ENCODE measurements at places on chromosomes 7 and 10.
A peak's percentile ranks its signal among the peaks of the same experiment; 100 is the strongest.

GRCh38 chr7:144057954-144058353 lies 9.2 kb downstream of the OR2A5 start:
- no peak for DNase-seq

GRCh38 chr10:8638088-8638672 lies 583.7 kb downstream of the GATA3 start:
- DNase-seq, result no peak

- DNase-seq, result peak; percentile 55
Measured at GRCh38 chr7:90709501-90710465, 113.7 kb downstream of the CDK14 start.

- no peak for DNase-seq
Measured at GRCh38 chr10:70622981-70623844, 20.7 kb upstream of the PRF1 start.

GRCh38 chr7:15829691-15830090 lies 143.2 kb upstream of the MEOX2 start:
- no peak for DNase-seq

GRCh38 chr7:66173856-66174255 lies 31.3 kb upstream of the TPST1 start:
- DNase-seq, result no peak

DNA sequence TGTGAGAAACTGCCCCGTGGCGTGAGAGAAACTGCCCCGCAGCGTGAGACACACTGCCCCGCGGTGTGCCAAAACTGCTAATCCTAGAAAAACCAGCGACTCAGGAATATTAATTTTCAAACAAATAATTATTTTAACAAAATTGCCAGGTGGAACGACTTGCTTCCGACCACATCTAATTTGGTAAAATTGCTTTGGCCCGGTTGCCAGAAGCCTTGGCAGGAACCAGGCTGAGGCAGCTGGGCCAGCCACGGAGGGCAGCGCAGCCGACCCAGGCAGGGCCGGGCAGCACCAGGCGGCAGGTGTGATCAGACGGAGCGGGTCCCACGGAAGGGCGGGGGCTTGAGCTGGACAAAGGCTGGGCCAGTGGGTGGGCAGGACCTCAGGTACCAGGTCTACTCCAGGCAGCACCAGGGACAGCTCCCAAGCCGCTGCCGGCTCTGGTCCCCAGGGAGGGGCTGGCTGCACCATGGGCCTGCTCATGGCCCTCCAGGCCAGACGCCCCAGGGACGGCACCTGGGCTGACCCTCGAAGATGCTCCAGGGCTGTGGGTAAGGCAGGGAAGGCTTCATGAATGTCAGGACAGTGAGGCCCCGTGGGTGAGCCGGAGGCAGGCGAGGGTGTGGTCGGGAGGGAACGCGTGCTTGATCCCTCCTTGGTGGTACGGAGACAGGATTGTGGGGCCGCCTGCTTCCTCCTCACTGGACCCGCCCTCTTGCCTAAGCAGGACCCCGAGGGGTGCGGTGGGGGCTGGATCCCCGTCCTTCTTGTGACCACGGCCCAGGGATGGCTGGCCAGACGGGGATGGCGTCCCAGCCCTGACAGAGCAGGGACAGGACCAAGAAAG lies 7.7 kb upstream of the ADGRA1 start:
- no peak for DNase-seq

- no peak for DNase-seq
Measured at GRCh38 chr10:32961343-32961894, 3.4 kb upstream of the ITGB1 start.

GRCh38 chr7:41970941-41971340 lies 266.1 kb downstream of the GLI3 start:
- no peak for DNase-seq

- no peak for DNase-seq
Measured at GRCh38 chr10:61487506-61487905, 34.3 kb upstream of the TMEM26 start.

DNA sequence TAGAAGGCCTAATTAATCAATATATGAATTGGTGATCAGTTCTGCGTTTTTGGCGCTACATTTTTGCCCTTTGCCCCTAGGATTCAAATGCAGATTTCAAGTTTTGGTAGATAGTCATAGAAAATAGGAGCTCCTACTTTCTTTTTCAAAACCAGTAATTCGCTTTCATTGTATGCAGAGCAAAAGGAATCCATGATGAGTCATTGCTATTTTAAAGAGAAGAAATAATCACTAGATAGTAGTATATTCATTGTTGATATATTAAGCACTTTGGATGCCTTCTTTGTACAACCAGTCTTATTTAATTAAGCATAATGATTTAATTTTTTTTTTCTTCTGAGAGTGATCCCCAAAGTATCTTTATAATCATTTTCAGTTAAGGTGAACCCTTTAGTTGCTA lies 50.3 kb downstream of the CSTF2T start:
- no peak for DNase-seq

- DNase-seq, result no peak
Measured at GRCh38 chr10:5108658-5109416, 14.6 kb downstream of the AKR1C3 start.

Measured in astrocyte of the cerebellum (primary cell).